ENCODE measurements at places on chromosomes 13 and 19.

GRCh38 chr13:99992949-99993351 is 11.4 kb downstream of the ZIC2 start:
- DNase-seq = no peak

- no peak for DNase-seq
Measured at GRCh38 chr19:31002518-31003244, 346.6 kb downstream of the TSHZ3 start.

DNA sequence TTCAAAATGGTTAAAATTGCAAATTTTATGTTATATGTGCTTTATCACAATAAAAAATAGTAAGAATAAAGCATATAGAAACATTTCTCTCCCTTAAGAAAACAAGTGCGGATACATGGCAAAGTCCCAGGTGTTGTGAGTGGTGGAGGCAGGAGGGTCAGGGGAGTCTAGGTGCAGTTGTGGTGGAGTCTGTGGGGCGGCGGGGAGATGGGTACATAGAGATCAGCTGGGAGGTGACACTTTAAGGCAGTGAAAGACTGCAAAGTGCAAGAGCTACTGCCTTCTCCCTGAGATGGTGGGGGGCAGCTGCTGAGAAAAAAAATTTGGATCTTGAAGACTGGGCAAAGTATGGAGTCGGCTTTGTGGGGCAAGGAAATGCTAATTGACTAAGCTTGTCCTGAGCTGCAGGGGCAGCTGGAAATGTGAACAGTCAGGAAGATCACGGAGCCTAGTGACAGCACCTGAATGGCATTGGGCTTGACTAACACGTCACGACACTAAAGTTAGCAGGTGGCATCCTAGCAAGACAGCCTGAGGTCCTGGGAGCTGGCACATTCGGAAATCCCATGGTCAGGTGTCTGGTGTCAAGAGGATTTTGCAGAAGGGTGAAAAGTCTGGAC is 72.9 kb upstream of the IRS2 start:
- no peak for DNase-seq

GRCh38 chr19:9912551-9913236 is 23.6 kb downstream of the OLFM2 start:
- DNase-seq = no peak

GRCh38 chr13:38667526-38668109 is 19.3 kb upstream of the FREM2 start:
- no peak for DNase-seq

- no peak for DNase-seq
Measured at GRCh38 chr13:109144693-109145437, 515.5 kb downstream of the MYO16 start.

DNA sequence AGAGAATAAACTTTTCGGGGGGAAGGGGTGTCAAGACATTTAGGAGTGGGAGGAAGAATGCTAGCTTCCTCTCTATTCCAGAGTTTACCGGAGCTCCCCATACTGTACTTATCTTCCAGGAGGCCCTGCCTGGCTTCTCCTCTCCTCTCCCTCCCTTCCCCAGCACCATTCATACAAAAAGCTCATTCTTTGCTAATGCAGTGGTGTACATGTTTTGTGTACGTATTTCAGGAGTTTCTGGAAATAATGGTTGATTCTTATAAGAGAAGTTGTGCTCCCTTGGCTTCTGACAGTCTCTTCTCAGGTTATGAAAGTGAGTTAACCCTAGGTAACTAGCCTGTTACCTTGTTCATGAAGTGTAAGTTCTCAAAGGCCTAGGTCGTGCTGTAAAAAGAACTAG is 7.1 kb downstream of the SAMD4B start:
- DNase-seq = no peak

DNA sequence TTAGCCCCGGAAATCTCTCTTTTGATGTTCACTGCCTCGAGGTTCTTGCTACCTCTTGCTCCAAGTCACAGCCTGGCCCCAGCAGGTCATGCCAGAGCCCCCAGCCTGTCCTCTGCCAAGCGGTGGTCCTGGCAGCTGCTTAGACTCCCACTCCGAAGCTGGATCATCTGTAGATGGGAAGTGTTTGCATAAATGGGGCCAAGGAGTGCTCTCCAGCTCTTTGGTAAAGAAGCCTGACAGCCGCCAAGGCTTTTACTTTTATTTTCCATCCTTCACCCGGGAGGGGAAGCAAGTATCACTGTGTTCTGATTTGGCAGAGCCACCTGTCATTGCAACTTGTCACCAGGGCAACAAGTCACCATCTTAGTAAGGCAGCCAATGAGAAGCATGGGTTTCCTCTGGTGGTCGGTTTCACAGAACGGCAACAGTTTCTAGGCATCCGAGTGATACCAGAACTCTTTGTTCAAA is 10.6 kb upstream of the RETN start:
- no peak for DNase-seq

- DNase-seq = no peak
Measured at GRCh38 chr19:28196961-28197360, 1016.0 kb downstream of the UQCRFS1 start.

DNA sequence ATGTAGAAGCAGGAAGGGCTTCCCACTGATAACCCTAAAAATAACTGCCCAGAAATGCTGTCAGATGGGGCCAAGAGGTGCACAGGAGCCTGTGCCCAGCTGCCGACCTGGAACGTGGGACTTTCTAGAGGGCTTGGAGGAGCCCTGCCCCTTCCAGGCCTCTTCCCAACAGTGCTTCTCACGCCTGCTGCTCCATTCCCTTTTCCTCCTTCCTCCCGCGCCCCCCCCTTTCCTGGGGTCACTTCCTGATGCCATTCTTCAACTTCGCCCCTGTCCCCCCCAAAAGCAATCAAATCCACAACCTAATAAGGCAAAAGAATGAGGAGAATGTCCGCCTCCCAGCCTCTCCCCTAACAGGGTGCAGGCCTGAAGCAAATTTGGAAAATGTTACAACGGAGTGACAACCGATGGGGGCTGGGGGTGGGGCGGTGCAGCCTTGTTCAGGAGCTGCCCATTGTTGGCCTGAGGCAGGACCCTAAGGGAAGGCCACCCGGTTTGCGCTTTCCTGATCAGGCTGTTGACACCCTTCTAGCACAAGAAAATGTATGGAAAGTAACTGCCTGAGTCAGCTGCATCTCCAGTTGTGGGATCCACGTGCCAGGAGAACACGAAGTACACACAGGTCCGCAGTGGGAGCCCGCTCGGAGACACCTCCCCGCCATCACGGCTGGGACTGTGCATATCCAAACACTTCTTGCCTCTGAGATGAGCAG is 18.7 kb downstream of the ACTN4 start:
- DNase-seq = no peak

- no peak for DNase-seq
Measured at GRCh38 chr13:23985839-23986238, 88.5 kb upstream of the C1QTNF9B start.

DNA sequence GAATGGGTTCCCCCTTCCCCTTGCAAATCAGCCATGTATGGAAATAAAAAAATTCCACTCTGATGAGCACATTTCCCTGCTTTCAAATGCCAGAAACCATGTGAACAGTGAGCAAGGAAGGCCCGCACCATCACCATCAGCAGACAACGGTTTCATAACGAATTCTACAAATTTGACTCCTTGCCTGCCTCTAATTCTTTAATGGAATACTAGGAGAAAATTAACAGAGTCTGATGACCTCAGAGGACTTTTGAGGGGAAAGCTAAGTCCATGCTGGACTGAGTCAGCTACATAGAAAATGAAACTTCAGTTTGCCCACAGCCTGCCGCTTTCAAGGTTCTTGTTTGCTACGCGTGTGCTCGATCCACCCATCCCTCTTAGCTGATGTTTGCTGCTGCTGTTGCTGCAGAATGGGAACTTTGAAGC is 46.7 kb upstream of the KL start:
- DNase-seq = no peak

GRCh38 chr13:89903115-89903514 is 1444.4 kb upstream of the MIR17HG start:
- no peak for DNase-seq

DNA sequence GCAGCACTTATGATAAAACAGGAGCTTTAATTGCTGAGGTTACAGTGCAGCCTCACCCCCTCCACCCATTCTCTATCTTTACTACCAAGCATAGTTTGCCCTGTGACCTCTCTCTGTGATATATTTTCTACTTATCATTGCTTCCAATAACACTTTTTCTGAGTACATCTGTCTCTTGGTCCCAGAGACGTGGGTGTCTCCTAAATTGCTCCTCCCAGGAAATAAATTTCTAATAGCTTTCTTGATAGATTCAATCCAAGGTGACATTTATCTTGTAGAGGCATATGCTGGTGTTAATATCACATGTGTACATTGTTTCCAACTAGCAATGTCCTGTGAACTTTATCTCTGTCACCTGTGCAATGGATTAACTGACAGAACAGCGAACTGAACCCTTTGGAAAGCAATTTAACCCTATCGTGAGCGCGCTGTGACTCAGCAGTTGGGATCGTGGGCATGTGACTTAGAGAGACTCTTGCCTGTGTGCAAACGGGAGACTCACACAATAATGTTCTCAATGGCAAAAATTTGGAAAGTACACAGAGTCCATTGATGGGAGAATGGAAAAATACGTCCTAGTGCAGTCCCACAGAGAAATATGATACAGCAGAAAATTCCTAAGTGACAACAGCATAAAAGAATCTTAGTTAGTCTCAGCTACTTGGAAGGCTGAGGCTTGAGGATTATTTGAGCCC is 7.0 kb upstream of the MAP2K2 start:
- no peak for DNase-seq

DNA sequence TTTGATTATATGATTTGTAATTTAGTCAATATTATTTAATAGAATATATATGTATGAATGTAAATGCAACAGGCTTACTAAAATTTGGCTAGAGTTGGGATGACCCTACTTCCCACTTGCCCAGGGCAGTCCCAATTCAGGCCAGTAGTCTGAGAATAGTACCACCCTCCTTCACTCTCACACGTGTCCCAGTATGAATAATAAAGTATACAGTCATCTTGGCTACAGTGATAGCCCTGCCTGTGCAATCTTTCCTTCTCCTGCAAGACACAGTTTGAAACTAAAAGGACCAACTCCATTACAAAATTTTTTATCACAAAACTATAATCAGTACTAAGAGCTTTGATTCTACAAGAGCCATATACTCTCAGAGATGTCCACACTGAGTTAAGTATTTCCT is 76.2 kb downstream of the SACS start:
- no peak for DNase-seq

- no peak for DNase-seq
Measured at GRCh38 chr19:42325896-42326771, 699 bp downstream of the MEGF8 start.

DNA sequence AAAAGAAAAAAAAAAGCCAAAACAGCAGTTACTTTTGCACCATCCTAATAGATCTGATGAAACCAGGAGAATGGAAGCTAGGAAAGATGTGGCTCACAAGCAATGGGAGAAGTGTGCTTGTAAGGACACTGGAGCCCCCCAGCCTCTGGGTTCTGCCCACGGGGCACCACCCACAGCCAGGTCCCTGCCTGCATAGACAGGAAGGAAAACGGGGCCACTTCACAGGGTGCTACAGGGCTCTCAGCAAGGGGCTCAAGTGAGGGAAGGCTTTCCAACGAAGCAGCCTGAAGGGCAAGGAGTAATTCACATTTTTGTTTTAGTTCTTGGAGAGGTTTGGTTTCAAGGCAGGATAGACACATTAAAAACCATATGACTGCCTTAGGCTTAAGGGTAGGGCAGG is 42.7 kb downstream of the BRD4 start:
- no peak for DNase-seq

GRCh38 chr13:46498650-46499049 is 54.3 kb upstream of the LRCH1 start:
- DNase-seq = no peak

DNA sequence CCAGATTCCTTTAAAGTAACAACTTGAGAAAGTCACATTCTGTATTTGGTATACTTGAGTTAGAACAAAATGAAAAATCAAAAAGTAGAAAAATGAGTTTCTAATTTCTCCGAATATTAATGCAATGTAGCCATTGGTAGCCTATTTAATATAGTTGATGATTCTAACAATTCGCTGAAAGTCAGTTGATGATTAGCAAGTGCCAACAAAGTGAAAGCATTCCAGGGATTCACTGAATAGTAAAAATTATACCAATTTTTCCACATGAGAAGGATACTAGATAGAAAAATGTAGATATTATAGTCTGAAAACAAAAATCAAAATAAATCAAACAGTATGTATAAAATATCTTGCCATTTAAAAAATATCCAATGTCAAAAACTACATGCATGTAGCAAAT is 117.2 kb downstream of the FREM2 start:
- no peak for DNase-seq

DNA sequence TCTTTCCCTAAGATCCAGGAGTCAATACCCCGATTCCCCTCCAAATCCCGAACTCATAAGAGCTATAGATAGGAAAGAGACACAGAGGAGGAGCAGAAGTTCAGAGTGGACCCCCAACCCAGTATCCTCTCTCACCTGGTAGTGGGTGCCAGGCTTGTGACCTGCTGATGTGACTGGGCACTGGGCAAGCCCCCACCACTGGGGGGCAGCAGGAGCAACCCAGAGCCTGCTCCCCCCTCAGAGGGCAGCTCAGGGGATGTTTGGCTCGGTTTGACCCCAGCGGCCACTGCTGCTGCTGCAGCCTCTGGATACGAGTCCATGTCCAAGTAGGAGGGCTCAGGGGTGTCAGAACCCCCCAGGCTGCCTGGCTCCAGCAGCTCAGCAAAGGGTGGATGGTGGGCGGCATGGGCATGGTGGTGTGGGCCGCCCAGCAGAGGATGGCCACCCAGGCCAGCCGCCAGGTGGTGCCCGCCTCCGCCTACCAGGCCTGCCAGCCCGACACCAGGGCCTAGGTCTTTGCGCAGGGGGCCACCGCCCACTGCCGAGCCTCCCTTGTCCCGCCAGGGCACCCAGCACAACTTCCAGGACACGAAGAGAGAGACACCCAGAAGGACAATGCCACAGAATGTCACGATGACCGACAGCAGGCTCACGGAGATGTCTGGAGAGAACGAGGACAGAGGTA is 7.4 kb downstream of the SYT3 start:
- no peak for DNase-seq

GRCh38 chr19:33906578-33907335 is 110.1 kb downstream of the KCTD15 start:
- DNase-seq = no peak

DNA sequence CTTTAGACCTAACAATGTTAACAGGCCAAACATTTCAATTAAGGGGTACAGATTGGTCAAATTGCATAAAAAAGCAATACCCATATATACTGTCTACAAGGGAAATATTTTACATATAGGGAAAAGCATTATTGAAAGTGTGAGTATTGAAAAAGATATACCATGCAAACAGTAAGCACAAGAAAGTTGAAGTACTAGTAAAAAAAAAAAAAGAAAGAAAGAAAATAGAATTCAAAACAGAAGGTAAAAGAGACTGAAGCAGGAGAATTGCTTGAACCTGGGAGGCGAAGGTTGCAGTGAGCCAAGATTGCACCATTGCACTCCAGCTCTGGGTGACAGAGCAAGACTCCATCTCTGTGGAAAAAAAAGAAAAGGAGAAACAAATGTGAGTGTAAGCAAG is 5.3 kb upstream of the TEX101 start:
- no peak for DNase-seq
